ENCODE measurements at places on chromosomes 3 and 15. TPM values are rescaled to one million over a fixed set of nuclear protein-coding genes. Genes with fewer than 3 reads are reported as not detected.

DNA sequence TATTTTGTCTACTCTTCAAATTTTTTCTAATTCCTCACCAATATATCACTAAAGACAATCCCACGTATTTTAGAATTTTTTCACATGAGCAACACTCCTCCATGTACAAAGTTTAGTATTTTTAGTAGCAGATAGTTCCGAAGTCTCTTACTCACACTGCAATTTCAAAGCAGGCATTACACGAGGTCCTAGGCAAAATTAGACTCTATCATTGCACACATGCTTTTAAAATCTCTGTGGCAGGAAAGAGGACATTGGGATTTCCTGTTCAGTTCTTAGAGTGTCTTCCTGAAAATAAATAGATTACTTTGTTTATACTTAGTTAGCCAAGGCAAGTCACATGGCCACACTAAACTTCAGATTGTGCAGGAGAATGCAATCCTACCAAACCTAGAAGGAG is 847.7 kb downstream of the ROBO2 start:
- H3K27me3 ChIP-seq = no peaks in the 10 kb centered on the region
- H3K27ac ChIP-seq = no peak overlapping the region
- DNase-seq = no peak

GRCh38 chr3:167750272-167750971 is 14.9 kb downstream of the SERPINI1 start:
- H3K4me1 ChIP-seq = peaks cover 8% of the 10 kb centered on the region
- DNase-seq = no peak
- peak overlapping the region; percentile 65 for H3K27ac ChIP-seq
- H3K4me3 ChIP-seq = no peak overlapping the region
- H3K36me3 ChIP-seq = no peaks in the 10 kb centered on the region
- no peaks in the 10 kb centered on the region for H3K27me3 ChIP-seq

DNA sequence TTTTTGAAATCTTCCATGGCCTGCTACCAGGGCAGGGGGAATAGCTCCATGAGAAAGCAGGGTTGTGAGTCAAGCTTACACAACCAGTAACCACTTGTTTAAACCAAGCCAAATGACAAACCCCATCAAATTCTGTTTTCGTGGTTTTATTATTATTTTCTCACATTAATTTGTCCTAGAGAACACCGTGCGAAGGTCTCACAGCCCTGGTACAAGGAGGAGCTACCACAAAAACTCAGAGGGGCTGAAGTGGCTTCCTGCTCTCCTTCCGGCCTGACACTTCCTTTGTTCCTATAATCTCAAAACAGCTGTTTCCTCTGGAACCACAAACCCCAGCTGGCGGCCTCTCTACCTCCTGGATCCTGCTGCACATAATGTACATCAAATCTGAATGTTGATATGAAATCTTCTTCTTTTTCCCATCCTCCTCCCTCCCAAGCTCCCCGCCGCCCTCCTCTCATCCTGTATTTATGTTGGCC is 375.9 kb downstream of the MCTP2 start:
- peaks cover 27% of the 10 kb centered on the region for H3K4me1 ChIP-seq
- peak overlapping the region; percentile 30 for H3K4me3 ChIP-seq
- peak overlapping the region; percentile 2 for H3K27ac ChIP-seq
- H3K36me3 ChIP-seq = peaks cover 6% of the 10 kb centered on the region
- DNase-seq = peak; percentile 52
- peaks cover 58% of the 10 kb centered on the region for H3K27me3 ChIP-seq

GRCh38 chr3:135556174-135556573 is 409.4 kb upstream of the PPP2R3A start:
- no peaks in the 10 kb centered on the region for H3K36me3 ChIP-seq
- DNase-seq = no peak
- no peaks in the 10 kb centered on the region for H3K4me1 ChIP-seq
- no peaks in the 10 kb centered on the region for H3K27me3 ChIP-seq
- no peak overlapping the region for H3K4me3 ChIP-seq

DNA sequence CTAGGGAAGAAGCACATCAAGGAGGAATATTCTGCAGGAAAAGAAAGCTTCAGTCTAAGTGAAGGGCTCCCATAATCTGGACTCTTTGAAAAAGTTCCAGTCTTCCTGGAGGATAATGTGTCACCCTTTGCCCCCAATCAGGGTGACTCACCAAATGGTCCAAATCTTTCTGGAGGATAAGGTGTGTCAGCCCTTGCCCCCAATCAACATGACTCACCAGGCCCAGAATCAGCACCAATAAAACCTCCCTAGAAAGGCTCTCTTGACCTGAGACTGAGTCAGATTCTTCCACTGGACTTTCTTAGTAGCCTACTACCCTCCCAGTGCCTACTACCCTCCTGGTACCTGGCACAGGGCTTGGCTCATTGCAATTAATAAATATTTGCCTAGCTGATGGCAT is 9.5 kb upstream of the ARL14 start:
- no peaks in the 10 kb centered on the region for H3K36me3 ChIP-seq
- H3K4me3 ChIP-seq = no peak overlapping the region
- no peak for DNase-seq
- H3K4me1 ChIP-seq = peaks cover 2% of the 10 kb centered on the region

GRCh38 chr15:77607894-77608261 is 24.8 kb downstream of the LINGO1 start:
- no peak overlapping the region for H3K27ac ChIP-seq
- H3K4me3 ChIP-seq = no peak overlapping the region
- H3K4me1 ChIP-seq = peaks cover 4% of the 10 kb centered on the region
- H3K27me3 ChIP-seq = peaks cover 6% of the 10 kb centered on the region
- no peak for DNase-seq

RLBP1 gene
- not detected for total RNA-seq

HMG20A gene
- total RNA-seq = 51.7 TPM
